ENCODE measurements at places on chromosomes 4 and X.
A peak's percentile ranks its signal among the peaks of the same experiment; 100 is the strongest.

DNA sequence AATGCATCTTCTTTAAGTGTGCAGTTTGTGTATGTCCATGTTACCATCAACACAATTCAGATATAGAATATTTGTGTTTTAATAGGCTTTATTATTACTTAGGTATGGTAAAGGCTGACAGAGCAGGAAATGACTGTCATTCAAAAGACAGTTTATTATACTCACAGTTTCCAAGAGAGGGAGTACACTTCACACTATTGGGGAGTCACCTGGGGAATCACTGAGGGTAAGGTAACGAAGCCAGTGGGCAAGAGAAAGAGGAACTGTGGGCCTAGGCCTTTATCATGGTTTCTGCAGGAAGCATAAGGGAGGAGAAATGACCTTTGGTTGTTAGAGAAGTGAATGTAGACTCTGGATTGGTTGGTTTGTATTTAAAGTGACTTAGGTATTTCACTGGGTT, 235.1 kb upstream of the HCCS start:
- no peak for DNase-seq

GRCh38 chr4:155676430-155676825, 9.8 kb downstream of the GUCY1A1 start:
- DNase-seq = peak; percentile 59

DNA sequence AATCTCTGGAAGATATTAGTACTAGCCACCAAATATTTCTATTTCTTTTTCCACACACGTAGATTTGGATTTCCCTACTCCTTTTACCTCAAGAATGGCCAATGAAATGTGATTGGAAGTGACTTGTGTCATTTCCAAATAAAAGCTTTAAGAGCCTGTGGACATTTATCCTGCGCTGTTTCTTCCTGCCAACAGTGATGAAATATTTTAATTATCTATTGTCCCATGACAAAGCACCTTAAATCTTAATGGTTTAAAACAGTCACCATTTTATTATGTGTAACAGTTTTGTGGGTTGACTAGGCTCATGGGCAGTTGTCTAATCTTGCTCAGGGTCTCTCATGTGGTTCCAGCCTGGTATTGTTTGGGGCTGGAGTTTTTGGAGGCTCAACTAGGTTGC, 3.5 kb upstream of the PGRMC2 start:
- no peak for DNase-seq

- DNase-seq = no peak
These were observed 35.3 kb downstream of the CXCL1 start for GRCh38 chr4:73904491-73904890.

- DNase-seq = peak; percentile 50
These were observed 285.0 kb upstream of the AADAT start for GRCh38 chr4:170374770-170375169.

GRCh38 chr4:126969360-126970235, 663.2 kb upstream of the INTU start:
- DNase-seq = no peak

DNA sequence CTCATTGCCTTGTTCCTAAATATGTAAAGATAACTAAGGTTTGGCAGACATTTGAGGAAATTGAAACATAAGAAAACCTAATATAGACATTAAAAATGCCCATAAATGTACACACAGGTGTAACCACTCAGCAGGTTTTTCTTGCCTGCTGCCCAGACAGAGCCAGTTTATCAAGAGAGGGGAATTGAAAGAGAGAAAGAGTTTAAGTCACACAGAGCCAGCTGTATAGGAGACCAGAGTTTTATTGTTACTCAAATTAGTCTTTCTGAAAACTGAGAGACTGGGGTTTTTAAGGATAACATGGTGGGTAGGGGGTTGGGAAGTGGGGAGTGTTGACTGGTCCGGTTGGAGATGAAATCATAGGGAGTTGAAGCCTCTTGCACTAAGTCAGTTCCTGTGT, 119.0 kb downstream of the CFAP299 start:
- no peak for DNase-seq

GRCh38 chrX:76433219-76433618, 5.7 kb downstream of the MAGEE1 start:
- DNase-seq = peak; percentile 43

DNA sequence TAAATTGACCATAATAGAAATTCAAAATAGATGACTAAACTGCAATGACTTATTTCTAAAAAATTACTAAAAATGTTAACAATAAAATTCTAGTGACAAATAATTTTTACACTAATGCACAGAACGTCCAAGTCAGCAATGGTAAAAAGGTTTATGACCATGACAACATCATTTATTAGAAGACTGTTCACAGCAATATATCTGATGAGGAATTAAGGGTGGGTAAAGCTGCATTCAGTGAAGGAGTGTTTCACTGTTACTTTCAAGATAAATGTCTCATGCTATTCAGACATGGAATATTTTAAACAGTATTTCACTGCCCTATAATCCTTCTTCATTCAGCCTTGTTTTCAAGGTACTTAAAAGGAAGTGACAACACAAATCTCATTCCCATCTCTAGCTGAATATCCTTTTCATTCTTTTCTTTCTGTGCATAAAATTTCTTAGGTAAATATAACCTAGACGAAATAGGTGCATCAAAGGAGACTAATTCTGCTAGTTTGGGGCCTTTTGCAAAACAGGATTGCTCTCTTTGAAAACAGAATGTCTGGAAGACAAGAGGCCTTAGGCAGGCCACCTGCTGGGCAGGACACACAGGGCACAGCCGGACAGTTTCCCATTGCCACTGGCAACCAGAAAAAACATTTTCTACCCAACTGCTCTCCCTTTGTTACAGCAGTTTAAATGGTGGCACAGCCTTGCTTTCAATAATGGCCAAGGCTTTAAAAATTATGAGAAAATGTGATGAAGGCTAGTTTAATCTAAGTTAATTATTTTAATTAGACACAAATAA, 600.3 kb downstream of the SPRY1 start:
- DNase-seq = no peak

DNA sequence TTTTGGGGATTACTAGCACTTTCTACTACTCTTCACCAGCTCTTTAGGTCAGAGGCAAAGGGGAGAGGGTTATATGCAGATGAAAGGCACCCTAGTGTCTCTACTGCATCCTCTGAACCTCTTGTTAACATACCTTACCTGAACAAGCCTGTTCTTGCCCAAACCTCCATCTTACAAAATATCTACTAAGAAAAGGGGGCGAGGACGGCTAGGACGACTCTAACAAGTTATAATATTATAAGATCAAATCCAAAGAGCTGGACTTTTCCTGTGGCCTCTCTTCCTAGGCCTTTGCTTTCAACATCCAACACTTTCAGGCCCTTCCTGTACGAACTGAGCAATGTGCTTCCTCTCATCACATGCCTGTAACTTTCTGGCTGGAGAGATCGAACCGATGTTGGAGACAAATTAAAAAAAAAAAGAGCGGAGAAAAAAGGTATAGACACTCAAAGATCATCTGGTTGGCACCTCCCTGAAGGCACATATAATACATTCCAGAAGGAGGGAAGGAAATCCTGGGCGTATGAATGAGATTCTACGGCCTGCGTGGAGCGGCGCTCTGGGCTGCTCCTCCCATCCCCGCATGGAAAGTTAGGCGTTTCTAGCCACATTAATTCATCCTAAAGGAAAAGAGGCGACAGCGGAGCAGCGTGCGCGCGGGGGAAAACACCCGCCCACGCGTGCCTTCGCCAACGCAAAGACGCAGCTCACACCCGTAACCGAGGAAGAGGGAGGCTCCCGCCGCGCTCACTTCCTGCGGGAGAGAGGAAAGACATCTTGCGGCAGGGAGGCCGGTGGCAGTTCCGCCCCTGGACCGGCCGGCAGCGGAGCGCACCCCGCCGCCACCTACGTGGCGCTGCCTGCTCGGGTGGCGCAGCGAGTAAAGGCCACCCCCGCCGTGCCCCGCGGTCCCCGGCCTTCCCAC, 808 bp downstream of the PRDM5 start:
- peak; percentile 36 for DNase-seq

- DNase-seq = no peak
These were observed 103.5 kb downstream of the FIP1L1 start for GRCh38 chr4:53480909-53481308.

GRCh38 chr4:154985673-154986072, 204.6 kb downstream of the RBM46 start:
- no peak for DNase-seq

- no peak for DNase-seq
These were observed 11.7 kb upstream of the PRPS2 start for GRCh38 chrX:12779534-12779933.

- no peak for DNase-seq
These were observed 19.9 kb downstream of the RPS6KA6 start for GRCh38 chrX:84168095-84168494.

Data from NCI-H82 (cell line).